ENCODE measurements at places on chromosomes 16 and 17.

- no peak for DNase-seq
Measured at GRCh38 chr17:55341432-55341831, 76.7 kb downstream of the HLF start.

DNA sequence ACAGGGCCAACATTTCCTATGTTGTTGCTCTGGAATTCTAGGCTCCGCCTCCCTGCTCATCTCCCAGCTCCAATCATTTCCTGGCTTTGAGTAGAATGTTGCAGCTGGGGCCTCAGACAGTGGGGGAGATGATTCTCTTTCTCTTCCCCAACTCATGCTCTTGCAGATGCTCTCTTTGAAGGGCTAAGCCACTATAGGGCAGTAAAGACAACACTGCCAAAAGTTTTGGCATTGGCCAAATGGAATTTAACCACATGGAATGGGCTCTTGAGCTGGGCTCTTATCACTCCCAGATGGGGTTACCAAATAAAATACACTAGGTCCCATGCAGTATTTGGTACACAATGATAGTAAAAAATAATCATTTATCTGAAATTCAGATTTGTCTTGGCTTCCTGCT is 19.6 kb upstream of the EFCAB13 start:
- no peak for DNase-seq

- DNase-seq = peak; percentile 94
Measured at GRCh38 chr17:38415250-38416194, 12.7 kb upstream of the ARHGAP23 start.

GRCh38 chr16:58243528-58244004 is 45.7 kb upstream of the CSNK2A2 start:
- no peak for DNase-seq

All from NCI-H345 (cell line).